Stimulated activated CD4-positive, alpha-beta T cell treated with anti-CD3 and anti-CD28 coated beads, Interleukin-4, amount 100 ng/mL, for 48 hours (primary cell): ENCODE measurements at places on chromosomes 5 and 9.
A peak's percentile ranks its signal among the peaks of the same experiment; 100 is the strongest.

- no peak for DNase-seq
These were observed 275.3 kb downstream of the TMEM38B start for GRCh38 chr9:105969636-105970035.

- DNase-seq: no peak
These were observed 133.4 kb downstream of the DAB2IP start for GRCh38 chr9:121784731-121785411.

DNA sequence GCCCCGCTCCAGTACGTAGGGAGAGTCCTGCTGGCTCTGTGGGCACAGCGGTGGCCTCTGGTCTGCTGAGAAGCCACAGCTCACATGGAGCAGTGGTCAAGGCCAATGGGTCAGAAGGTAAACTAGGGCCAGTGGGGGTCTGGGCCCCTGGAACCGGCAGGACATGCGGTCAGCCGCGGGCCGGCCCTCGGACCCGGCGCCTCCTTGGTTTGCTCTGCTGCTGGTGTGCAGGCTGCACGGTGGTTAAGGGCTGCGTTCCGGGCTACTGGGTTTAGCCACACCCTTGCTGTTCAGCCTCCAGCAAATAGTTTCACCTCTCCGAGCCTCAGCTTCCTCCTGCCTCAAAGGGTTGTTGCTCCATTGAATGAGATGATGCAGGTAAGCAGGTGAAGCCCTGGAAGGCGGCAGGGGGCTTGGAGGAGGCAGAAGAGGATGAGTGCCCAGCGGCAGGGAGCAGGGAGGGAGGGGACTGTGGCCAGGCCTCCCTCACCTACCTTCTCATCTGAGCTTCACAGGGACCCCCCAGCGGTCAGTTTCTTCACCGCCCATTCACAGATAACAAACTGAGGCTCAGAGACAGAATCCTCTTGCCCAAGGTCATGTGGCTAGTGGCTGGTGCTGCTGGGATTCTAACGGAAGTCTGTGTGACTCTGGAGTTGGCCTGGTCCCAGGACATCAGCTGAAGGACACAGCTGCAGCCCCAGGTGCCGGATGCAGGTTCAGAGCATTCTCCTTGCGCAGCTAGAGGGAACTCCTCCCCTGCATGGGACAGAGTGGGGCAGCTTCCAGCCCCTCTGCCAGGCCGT is 3.7 kb upstream of the COL5A1 start:
- no peak for DNase-seq

DNA sequence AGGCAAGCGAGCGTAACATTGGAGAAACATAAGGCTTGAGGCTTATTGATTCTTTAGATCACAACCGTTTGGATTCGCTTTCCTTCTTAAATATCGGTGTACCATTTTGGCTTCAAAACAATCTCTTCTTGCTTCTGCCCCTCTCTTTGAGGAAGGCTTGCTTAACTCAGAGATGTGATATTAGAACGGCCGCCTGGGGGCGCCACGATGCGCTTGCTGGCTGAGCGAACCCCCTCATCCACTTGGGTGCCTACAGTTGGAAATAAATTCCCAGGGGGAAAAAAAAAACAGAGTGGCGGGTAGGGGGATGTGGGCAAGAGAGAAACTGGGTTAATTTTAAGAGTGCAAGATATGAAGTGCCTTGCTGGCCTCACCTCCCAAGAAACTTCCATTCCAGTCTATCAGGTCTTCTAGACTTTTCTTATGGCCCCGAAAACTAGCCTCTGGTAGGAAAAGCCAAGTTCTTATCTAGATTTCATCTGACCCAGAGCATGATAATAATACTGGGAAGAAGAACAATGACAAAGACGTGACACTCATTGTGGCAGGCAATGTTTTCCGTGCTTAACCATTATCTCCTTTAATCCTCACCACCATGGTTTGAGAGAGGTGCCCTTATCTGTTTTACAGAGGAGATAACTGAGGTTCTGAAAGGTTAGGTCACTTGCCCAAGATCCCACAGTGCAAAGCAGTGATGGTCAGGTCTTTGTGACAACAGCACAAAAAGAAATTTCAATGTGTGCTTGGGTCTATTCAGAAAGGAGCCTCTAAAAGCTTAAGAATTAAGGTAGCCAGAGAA is 115.8 kb downstream of the DPYSL3 start:
- DNase-seq: no peak

GRCh38 chr5:7762267-7762666 is 88.7 kb downstream of the CFAP90 start:
- no peak for DNase-seq

GRCh38 chr5:141245250-141245717 is at the start of gene PCDHB15:
Gene PCDHB15 (plus strand): TSS chr5:141245395. CDS start chr5:141245579, 184 bp downstream.
- DNase-seq: peak; percentile 6

DNA sequence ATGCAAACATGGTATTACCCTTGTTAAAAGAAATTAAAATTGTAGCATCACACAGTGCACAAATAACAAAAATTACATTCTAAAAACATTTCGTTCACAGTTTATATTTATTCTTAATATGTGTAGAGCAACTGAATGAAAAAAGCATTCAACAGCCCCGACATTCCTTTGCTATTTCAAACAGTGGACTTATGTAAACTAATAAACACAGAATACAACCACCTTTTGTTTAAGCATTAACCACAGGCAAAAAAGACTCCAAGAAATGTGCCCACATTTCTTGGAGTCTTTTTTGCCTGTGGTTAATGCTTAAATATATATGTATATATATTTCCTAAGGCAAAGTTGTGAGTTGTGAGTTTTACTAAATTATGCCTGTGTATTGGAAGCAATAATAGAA is 532.5 kb upstream of the DAP start:
- DNase-seq: no peak

DNA sequence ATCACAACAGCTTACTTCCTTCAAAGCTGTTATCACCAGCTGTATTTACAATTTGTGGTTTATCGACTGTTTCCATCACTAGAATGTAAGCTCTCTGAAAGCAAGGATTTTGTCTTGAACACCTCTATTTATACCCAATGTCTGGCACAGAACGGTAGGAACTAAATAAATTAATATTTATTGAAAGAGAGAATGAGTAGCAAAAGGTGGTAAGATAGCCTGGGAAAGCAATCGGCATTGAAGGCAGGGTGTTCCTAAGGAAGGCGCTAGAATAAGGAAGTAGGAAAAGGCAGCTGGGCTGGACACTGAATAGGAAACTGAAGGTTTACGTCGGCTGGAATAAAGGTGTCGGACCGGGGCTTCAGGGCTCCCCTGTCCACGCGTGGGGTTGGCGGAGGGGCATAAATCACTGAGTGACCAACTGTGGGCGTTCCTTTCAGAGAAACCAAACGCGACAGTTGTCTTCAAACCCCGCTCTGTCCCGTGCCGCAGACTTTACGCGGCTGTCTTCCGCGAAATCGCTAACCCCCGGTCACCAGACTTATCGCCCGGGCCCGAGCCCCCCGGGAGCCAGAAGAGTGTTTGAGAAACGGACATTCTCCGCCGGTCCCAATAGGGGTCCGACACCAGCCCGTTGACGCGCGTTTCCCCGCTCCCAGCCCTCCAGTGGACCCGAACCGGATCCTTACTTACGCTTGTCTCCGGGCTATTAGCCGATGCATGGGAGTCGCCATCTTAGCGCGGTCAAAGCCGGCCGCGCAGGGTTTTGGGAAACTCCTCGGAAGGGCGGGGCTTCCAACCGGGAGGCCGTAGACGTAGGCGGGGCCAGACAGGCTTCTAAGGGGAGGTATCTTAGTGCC is at the start of gene ZCCHC10:
Gene ZCCHC10 (minus strand): TSS at position 746 of the 860 bp plus-strand sequence. CDS start 12 bp downstream, at position 734.
- DNase-seq: peak; percentile 88

DNA sequence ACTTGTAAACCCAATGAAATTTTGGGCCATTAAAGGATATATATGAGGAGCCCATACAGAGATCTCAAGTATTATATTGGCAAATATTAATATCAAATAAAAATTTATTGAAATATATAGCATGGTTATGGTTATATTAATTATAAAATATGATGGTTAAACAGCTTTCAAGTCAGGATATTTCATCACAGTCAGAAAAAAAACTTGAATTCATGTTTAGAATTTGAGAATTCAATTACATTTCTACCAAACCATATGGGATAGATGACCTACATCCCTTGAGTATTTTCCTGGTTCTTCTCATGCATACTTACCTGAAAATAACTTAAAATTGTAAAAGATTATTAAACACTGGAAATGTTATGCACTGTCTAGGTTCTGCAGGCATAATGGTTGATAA is 956.1 kb upstream of the EDIL3 start:
- no peak for DNase-seq

GRCh38 chr5:142253938-142254337 is 70.9 kb downstream of the SPRY4 start:
- no peak for DNase-seq

DNA sequence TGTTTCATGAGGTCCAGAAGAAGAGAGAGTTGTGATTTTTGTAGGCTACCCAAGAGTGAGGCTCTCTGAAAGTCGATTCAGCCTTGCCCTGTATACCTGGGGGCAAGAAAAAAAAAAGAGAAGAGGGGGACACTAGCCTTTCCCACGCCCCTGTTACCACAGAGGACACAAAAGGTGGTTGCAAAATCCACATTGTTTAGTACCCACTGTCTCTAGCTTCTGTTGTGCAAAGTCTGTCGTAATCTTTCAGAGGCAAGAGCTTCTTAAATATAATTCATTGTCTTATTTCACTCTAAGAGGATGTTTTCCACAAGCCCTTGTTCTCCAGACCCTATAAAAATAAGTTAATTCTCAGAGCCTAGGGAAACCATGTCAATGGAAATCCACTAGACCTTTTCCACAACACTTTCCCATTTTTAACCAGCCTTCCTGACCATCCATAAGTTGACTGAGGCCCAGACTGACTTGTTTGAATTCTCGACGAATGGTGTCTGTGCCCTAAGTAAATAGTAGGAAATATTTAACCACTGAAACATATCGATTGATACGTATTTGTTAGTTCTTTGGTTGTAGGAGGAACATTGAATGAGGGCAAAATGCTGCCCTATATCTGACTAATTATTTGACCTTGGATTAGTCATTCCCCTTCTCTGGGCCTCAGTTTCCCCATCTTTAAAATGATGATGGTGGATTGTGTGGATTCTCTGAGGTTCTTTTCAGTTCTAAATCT is 182.7 kb downstream of the PAPPA start:
- DNase-seq: no peak

DNA sequence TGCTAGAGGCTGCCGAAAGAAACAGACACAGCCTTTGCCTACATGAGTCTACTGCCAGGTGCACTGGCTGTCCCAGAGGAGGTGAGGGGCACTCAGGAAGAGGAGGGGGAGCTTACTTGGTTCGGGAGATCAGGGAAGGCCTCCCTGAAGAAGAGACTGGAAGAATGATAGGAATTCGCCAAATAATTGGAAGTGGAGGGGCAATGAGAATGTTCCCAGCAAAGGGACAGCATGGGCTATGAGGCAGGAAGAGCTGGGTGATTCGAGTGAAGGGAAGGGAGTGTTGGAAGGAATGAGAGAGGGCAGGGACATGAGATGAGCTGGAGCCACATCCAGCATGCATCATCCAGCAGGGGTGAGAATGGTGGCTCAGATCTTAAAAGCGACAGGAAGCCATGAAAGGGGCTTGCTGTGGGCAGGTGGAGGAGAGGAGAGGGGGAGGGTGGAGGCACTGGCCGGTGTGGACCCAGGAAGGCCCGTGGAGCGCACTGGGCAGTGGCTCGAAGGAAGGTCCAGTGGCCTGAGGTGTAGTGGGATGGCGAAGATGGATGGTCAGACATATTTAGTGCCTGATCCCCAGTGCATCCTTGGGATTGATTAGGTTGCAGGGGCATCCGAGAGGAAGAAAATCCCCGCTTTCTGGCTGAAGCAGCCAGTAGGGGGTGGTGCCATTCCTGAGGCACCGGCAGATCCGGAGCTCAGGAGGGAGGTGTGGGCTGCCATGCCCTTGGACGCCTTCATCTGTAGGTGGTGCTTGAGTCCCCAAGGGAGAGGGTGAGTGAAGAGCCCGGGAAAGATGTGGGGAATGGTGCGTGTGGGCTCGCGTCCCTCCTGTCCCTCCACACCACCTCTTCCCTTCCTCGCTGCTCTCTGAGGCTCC is 53.5 kb upstream of the GARNL3 start:
- no peak for DNase-seq

GRCh38 chr5:138316355-138316754 is 15.2 kb downstream of the CDC25C start:
- DNase-seq: no peak

DNA sequence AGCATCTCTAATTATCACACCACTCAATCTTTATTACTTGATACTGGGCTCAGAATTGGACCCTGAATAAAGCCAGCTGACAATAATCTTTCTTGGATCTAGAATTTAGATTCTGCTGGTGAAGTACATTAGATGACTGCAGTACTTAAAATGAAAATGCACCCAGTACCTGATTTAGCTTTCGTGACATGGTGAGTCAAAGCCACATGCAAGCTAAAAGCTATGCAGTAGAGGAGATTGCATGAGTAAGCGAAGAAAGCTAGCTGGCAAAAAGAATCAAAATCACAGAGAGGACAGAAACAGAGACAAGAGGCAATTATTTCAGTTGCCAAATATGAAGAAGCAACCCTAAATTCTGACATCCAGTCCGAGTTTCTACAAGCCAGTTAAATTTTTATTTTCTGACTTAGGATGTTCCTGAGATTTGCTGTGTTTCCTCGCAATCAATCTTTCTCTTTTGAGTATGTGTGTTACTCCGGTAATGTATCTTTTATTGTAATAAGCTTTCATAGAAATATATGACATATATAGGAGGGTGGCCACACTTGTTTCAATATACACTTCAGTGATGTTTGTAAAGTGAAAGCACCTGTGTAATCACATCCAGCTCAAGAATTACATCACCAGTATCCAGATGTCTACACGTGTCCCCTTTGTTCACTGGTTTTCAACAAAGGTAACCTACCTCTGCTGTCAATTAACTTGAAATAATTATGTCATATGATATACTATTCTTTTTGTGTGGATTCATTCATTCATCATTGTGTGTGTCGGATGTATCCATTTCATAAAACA is 101.7 kb downstream of the CDH18 start:
- no peak for DNase-seq

DNA sequence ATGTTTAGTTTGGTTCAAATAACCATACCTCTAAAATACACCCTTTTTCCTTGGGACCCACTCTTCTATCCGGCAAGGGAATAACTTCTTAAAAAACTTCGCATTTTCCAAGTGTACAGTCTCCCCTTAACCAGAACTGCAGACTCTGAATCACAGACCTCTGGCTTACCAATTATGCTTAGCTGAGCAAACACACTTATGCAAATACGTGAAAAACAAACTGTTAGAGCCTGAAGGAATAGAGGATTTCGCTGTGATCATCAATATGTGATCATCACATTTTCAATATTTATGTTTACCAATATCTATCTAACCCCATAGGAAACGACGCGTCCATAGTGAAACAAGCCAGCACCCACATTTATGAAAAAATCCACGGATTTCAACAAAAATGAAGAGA is 1.3 kb downstream of the LPAR1 start:
- DNase-seq: no peak

- DNase-seq: no peak
These were observed 336.2 kb upstream of the ZNF462 start for GRCh38 chr9:106526716-106527204.

DNA sequence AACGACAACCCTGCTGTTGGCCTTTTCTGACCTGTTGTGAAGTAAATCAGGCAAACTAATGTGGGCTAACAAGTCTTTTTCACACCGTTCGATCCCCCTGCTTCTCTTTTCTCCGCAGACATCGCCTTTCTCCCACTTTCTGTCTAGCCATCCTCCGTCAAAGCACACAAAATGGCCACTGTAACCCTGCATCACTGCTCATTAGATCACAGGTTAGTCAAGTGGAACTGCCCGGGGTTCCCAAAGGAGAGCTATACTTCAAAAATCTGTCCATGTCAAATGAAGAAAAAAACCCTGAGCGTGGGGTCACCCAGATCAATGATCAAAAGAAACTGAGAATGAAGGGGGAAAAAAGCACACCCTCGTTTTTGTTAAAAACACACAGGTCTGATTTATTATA is 212.1 kb downstream of the ARL15 start:
- no peak for DNase-seq
